ENCODE measurements at places on chromosomes 12 and 14. TPM values are rescaled to one million over a fixed set of nuclear protein-coding genes. Genes with fewer than 3 reads are reported as not detected.

CLEC4E gene
- total RNA-seq: 40.4 TPM

SENP1 gene
- total RNA-seq: 13.2 TPM

IQSEC3 gene
- total RNA-seq: 4.0 TPM

INHBE gene
- 8.7 TPM for total RNA-seq

ACOT6 gene
- total RNA-seq: not detected

KRT83 gene
- total RNA-seq: not detected

GLIPR1L1 gene
- not detected for total RNA-seq

KCNA1 gene
- not detected for total RNA-seq

FOXM1 gene
- 12.2 TPM for total RNA-seq

KERA gene
- total RNA-seq: not detected

HHIPL1 gene
- total RNA-seq: 1.1 TPM

P2RX4 gene
- 119 TPM for total RNA-seq

TSPAN19 gene
- total RNA-seq: 0.92 TPM

LRCOL1 gene
- total RNA-seq: not detected

DDX47 gene
- 59.0 TPM for total RNA-seq

PROX2 gene
- not detected for total RNA-seq

CPNE8 gene
- 8.0 TPM for total RNA-seq
